ENCODE measurements at places on chromosomes 5 and 9.
A peak's percentile ranks its signal among the peaks of the same experiment; 100 is the strongest.

DNA sequence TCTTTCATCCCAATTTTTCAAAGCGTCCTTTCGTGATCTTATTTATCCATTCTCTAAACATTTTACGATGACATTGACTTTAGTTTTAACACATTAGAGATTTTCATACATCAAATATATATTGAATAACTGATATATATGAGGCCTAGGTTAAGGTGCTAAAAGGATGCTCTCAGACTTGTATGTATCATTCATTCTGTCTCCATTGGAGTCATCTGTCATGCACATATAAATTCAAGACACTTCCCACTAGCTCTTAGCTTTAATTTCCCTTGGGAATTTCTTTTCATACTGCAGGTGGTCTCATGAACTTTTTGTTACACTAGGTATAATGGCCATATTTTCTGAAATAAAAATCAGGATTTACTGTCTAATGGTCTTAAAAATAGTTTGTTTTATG is 635.8 kb upstream of the C9orf72 start:
- DNase-seq = no peak

DNA sequence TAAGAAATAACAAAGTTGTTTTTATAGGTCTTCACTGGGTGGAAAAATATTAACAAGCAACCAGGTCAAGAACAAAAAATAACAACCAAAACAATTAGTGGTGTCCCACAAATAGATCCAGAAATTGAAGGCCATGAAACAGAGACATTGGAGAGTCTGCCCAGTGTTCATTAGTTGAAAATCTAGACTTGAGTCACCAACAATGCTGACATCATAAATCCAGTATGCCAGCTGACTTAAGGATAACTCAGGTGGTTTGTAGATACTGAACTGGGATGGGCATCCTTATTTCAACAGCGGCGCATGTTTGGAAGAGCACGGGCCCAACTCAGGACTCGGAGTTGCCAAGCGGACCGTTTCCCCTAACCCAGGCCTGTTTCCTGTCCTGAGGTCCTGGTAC is 80.7 kb upstream of the TNFAIP8 start:
- peak; percentile 19 for DNase-seq

DNA sequence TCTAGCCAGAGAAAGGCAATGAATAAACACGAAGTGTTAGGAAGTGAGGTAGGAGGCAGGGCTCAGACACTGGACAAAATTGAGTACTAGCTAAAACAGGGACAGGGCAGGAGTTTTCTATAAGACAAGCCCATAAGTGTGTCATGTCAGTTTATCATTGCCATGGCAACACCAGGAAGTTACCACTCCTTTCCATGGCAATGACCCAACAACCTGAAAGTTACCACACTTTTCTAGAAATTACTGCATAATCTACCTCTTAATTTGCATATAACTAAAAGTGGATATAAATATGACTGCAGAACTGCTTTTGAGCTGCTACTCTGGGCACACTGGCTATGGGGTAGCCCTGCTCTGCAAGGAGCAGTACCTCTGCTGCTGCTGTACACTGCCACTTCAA is 442.5 kb upstream of the COX7C start:
- DNase-seq = no peak

DNA sequence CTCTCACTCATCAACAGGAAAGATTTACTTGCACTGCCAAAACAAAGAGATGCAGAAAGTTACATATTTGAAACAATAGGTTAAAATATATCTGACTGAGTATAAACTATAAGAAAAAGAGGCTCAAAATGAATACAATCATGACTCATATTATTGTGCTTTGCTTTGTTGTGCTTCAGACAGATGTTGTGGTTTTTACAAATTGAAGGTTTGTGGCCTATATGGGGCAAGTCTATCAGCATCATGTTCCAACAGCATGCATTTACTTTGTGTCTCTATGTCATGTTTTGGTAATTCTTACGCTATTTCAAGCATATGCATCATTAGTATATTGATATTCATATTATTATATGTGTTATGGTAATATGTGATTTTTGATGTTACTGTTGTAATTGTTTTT is 330.0 kb downstream of the PRR16 start:
- DNase-seq = no peak

DNA sequence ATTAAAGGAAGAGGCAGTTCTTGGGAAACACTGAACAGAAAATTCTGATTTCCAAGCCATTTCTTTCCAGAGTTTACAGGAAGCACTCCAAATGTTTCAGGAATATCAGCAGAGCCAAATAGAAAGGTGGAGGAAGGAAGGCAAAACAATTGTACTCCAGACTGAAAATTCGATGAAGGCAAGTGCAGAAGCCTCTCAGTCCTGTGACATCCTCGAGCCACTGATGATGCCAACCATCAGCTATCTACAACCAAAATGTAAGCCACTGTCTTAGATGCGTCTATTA is 2.2 kb downstream of the LMAN2 start:
- DNase-seq = no peak
